ENCODE measurements at places on chromosomes 1 and 21.

GRCh38 chr1:93846206-93846991, 32.6 kb downstream of the DNTTIP2 start:
- DNase-seq, result peak; percentile 83

DNA sequence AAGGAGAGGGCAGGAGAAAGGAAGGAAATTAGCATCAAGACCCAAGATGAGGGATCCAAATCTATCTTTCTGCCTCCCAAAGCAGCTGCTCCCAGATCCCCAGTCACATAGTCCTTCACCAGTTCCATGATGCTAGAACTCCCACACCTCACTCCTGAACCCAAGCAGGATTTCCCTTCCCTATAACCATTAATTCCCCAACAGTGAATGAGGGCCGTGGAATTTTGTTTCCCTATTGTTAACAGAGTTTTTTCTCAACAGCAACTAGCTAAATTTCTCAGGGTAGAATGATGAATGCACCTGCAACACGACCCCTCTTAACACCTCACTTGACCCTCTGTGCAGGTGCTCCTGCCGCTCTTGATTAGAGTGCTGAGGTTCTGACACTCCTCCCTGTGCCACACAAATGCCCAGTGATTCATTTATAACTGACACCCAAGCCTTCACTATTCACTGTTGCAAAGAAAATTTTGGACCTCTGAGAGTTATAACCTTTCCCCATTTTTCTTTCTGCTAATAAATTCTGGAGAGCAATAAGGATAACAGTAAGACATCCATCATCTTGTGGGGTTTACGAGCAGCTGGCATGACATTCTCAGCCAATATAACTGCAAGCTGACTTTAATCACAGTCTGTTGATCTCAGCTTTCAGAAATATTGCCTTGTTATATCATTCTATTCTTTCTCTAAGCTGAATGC, 25.4 kb upstream of the NPL start:
- no peak for DNase-seq

GRCh38 chr1:85998105-85998855, 158.3 kb downstream of the COL24A1 start:
- DNase-seq, result no peak

- DNase-seq, result no peak
These were observed 123.6 kb upstream of the B3GALT2 start for GRCh38 chr1:193309936-193310475.

GRCh38 chr1:61432616-61433388, 292.1 kb downstream of the TM2D1 start:
- no peak for DNase-seq

GRCh38 chr1:33410091-33410701, 20.7 kb downstream of the PHC2 start:
- DNase-seq, result peak; percentile 26

GRCh38 chr1:111967067-111967690, 22.3 kb downstream of the KCND3 start:
- no peak for DNase-seq

- DNase-seq, result no peak
These were observed 394.8 kb downstream of the PRDM2 start for GRCh38 chr1:14094611-14095400.

DNA sequence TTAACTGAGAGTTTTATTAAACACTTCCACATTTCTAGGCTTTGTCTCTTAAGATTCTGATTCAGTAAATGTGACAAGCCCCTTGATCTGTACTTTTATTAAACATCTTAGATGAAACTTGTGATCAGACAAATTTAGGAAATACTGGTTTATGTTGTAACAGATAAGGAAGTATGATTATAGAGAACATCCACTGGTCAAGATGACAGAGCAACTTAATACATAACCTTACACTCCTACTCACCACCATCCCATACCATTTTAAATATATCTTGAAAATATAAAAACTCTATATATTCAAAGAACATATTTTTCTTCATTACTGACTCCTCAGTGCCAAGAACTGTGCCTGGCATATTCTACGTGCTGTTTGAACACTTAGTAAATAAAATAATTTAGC, 217.5 kb downstream of the LRRC40 start:
- no peak for DNase-seq

GRCh38 chr1:168518201-168518689, 25.6 kb downstream of the XCL2 start:
- DNase-seq, result no peak

DNA sequence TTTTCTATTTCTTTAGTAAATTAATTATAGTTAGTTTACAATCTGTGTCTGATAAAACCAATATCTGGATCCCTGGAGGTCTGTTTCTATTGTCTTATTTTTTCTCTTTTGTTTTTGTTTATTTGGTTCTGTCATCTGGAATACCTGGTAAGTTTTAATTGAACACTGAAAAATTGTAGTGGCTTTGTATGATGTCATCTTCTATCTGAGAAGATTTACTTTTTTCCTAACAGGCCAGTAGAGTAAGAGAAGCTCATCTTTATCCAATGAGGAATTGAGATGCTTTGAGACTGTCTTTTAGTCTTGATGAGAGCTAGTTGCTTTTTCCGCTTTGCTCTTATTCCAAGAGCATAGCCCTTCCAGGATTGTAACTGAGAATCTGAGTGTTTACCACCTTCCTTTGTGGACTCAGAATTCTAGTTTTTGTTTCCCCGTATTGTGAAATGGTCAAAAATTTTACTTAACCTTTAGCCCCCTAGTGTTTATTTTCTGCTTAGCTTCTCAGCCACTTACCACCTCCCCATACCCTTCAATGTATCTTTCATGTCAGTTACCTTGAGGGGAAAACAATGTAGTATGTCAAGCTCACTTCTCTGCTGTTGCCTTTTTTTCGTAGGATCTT, 25.0 kb downstream of the PTGFRN start:
- DNase-seq, result no peak

- DNase-seq, result no peak
These were observed 33.2 kb downstream of the VCAM1 start for GRCh38 chr1:100752791-100753190.

GRCh38 chr1:229185963-229186362, 84.9 kb upstream of the RAB4A start:
- no peak for DNase-seq

DNA sequence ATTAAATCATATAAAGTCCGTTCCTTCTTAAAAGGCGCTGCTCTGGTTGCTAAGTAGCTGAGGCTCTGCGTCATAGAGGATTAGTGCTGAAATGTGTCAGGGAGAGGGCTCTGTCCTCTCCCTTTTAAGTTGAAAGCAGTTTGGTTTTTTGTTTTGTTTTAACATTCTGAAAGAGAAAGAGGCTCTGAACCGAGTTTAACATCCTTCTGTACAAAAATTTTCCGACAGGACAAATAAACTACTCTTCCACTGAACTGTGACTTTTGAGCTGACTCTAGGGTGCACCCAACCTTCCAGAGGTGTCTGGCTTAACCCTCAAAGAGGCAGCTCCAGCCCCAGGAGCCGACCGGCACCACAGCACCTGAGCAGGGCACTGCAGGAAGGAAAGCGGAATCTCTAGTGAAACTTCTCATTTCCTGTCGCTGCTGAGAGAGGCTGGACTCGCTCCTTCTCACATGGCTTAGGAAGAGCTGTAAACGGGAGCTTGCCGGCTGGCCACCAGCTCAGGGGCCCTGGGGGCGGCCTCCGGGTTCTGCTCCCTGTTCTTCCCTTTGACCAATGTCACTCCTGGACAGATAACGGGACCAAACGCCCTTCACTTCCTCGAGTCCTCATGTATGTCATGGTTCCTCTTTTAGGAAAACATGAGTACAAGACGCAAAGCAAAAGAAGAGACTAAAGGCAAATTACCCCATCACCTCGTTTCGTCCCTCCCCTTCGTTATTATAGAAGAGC, 1.2 kb downstream of the VAV3 start:
- no peak for DNase-seq

- no peak for DNase-seq
These were observed 141.9 kb downstream of the TSEN15 start for GRCh38 chr1:184193451-184193850.
